ENCODE measurements at places on chromosomes 13 and 19.

- DNase-seq: no peak
Observed at GRCh38 chr19:35791814-35792279, 16.5 kb downstream of the ARHGAP33 start.

DNA sequence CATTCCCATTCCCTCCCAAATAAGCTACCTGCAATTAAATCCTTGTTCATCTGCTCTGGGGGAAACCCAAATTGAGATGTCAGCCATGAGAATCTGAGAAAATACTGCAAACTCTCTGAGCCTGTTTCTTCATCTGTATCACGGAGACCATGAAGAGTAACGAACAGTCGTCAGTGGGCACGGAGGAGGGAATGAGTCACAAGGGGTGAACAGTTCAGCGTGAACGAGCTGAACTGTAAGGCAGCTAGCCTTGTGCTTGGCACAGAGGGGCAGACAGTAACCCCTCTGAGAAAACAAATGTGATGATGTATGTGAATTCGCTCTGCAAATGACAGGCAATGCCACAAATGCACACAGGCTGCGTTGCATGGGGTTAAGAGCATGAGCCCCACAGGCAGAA lies 288.7 kb downstream of the FOXO1 start:
- DNase-seq: no peak

GRCh38 chr19:1882786-1883692 lies 2.3 kb downstream of the ABHD17A start:
- DNase-seq: no peak

DNA sequence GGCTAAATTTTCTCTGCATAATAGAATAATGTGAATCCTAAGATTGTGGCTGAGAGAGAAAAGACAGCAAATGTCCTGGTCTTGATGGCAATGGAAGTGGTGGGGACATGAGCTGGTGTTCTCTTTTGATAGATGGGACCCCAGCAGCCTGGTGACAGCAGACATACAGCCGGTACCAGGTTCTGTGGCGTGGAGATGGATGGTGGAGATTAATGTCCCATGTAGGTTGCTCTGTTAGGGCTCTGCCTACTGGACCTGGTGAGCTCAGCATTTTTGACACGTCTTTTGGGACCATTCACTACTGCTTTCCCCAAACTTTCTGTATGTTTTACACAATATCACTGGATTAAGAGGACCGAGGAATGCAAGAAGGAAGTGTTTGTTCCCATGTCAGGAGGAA lies 8.2 kb upstream of the SIGLEC14 start:
- no peak for DNase-seq

DNA sequence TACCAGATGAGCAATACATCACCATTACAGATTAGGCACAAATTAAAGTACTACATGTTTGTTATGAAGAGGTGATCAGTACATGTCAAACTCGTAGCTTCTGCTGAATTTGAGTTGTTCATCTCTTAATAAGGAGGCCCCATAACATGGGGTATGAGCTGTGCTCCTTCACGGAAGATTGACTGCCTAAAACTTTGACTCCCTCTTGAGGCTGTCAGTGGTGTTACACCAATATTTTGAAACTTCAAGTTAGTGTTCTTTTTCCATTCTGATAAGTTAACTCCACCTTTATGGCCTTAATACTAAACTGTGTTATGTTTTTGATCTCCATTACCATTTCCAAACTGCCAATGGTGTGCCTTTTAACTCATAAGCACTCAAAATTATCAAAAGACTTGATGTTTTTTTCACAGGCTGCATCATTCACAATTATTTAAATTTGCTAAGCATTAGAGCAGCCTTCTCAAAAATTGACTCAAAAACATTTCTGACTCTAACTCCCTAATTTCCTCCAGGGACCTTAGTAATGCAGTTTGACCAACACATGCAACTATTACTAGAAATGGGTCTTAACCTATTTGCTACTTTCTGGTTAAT lies 1591.5 kb downstream of the PCDH9 start:
- DNase-seq: no peak

DNA sequence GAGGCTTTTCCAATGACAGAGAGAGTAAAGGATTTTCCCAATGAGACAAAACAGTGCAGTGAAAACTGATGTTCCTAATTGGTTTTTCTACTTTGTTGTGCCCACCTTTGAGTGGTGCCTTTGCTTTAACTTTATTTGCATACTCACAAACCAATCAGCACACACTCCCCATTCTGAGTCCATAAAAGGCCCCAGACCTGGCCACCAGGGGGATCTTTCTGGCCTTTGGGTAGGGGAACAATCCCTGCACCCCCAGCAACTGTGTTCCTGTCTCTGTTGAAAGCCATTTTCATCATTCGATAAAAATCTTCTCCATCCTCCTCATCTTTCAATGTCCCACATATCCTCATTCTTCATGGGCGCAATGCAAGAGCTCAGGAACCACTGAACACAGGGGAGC lies 252.8 kb downstream of the B3GLCT start:
- no peak for DNase-seq

GRCh38 chr13:38821770-38822551 lies 135.1 kb downstream of the FREM2 start:
- DNase-seq: no peak

GRCh38 chr13:68170961-68171360 lies 940.8 kb upstream of the PCDH9 start:
- DNase-seq: no peak

DNA sequence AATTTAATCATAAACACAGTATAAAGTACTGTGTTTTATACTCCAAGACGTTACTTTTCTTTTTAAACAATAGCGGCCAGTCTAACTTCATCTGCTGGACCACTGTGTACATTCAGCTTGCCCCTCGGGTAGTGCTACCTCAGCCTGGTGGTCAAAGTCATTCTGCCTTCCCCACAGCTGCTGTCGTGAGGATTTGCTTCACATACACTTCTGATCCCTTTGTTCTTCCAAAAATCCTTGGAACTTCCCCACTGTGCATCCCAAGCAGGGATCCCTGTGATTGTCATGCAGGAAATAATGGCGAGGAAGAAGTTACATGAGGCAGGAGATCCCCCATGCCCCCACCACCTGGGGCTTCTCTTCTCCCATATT lies 234.9 kb upstream of the STARD13 start:
- DNase-seq: no peak

- no peak for DNase-seq
Observed at GRCh38 chr13:93818345-93818744, 591.7 kb downstream of the GPC6 start.

DNA sequence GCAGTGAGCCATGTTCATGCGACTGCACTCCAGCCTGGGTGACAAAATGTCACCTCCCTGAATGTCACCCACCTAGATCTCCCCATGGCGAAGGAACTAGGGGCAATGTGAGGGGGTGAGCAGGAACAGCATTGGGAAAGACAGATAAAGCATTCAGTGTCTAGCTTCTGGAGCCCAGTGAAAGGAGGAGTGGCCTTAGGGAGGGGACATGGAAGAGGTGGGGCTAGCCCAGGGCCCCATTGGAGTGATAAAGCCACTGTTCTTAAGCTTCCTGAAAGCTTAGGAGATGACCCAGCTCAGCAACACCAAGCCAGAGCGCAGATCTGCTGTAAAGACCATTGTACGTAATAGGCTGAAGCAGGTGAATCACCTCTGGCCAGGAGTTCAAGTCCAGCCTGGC lies 13.0 kb upstream of the KCNN1 start:
- no peak for DNase-seq

DNA sequence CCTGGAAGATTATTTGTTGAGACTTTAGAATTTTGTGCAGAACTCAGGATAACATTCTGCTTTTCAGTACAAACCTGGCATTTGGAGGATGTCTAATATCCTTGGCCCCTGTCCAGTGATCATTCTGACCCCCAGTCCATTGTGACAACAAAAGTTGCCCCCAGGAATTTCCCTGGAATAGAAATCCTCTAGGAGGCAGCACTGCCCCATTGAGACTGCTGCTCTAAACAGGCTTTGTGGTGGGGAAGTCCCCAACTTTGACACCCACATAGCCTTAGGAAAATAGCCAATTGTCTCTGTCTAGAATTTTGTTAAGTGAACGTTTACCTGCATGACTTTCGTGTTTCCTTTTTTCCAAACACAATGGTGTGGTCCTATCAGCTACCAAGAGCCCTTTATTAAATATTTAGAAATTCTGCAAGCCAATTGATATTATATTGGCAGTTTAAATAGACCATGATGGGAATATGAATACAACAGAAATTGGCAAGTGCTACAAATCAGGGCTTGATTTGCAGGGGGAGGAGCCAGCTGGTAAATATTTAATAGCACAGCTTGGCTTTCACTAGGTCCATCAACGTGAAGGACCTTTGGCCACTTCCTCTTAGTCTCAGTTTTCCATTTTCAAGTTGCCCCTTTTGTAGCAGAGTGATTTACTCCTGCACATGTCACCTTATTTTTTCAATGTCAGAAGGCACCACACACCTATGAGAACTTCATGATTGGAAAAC lies 451.7 kb downstream of the EFNB2 start:
- no peak for DNase-seq

GRCh38 chr19:42303101-42303464 lies 659 bp upstream of the PAFAH1B3 start:
- no peak for DNase-seq

DNA sequence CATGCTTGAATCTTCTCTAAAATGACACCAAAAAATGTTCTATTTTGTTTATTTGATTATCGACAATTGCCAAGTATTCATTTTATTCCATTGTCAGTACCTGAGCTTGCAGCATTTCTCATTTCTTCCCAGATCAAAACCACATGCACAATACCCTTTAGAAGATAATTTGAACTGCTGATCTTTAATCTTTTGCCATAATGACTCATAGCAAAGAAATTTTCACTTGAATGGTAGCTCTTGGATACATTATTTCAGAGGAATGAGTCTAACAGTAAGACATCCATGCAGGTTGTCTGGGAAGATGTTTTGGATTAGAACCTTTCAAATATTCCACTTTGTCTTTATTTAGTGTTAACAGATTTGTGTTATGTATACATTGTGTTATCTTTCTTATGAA lies 42.0 kb upstream of the RXFP2 start:
- no peak for DNase-seq

DNA sequence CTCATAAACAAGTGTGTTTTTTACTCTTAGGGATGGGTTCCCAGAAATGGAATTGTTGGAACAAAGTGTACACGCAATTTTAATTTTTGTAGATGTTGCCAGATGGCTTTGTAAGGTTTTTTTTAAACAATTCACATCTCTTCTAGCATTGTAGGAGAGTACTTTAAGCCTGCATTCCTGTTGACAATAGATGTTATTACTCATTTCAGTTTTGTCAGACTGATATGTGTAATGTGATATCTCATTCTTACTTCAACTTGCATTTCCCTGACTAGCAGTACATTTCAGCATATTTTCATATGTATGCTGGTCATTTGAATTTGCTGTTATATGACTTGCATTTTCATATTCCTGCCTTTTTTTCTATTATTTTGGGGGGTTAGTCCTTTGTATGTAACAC lies 186.6 kb upstream of the SLITRK6 start:
- no peak for DNase-seq

- no peak for DNase-seq
Observed at GRCh38 chr19:11018179-11018578, 57.3 kb downstream of the SMARCA4 start.

All from CD4-positive, alpha-beta T cell treated with Interleukin-4 for 1 hour (primary cell).